ENCODE measurements at places on chromosomes 7 and 10.

DNA sequence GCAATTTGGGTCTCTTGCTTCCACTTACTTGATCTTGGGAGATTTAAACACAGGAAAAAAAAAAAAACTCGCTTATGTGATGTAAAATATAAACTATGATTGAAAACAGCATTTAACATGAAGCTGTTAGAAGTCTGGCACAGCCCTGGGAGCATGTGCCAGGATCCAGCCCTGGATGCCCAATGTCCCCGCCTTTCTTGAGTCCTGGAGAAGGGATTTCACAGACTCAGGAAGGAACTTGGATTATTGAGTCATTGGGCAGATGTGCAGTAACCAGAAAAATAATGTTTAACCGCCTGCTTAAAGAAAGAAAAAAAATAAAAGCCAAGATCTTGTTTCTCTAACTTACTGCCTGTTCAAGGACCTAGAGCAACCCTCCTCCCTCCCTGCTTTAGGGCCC lies 3.7 kb upstream of the JCAD start:
- DNase-seq = no peak

DNA sequence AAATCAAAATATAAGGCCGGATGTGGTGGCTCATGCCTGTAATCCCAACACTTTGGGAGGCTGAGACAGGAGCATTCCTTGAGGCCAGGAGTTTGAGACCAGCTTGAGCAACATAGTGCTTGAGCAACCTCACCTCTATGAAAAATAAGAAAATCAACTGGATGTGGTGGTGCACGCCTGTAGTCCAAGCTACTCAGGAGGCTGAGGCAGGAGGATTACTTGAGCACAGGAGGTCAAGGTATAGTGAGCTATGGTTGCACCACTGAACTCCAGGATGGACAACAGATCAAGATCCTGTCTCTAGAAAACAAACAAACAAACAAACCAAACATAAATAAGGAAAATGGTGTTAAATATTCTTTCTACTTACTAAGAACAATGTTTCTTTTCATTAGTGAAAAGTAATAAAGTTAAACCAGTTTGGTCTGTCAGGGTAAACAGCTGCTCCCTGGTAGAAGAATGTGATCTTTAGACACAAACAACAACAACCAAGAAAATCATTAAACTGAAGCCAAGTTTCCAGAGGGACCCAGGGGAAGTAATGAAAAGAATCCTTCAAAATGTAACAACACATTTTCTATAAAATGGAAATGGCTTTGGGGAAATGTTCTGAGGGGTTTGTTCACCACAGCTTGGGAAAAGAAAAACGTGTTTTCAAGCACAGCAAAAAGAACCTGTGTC lies 17.5 kb upstream of the BAG3 start:
- DNase-seq = no peak

DNA sequence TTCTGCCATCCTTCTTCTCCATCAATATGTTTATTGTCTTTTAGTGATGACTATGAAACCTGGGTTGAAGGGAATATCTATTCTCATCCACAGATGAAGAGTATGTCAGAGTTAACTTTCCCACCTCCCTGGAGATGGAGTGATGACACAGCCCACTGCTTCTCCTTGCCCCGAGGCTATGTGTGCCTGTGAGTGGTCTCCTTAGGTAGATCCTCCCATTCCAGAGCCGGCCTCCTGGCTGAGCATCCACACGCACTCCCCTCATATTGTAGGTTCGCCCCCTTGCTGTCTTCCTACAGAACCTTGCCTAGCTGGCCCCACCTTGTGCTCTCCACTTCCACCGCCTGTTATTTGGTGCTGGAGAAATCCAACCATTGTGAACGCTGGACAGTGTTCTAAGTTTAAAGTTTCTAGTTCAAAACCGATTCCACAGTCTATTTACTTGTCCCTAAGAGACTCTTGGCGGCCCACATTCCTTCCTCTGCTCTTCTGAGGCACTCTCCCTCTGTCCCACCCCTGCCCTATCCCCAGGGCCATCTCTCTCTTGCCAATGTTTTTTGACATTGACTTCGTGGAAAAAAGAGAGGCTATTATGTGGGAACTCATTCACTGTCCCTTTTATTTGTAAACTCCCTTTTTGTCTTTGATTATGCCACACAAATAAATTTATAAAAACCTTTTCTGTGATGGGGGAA lies 168.0 kb downstream of the ZNF438 start:
- DNase-seq = no peak

DNA sequence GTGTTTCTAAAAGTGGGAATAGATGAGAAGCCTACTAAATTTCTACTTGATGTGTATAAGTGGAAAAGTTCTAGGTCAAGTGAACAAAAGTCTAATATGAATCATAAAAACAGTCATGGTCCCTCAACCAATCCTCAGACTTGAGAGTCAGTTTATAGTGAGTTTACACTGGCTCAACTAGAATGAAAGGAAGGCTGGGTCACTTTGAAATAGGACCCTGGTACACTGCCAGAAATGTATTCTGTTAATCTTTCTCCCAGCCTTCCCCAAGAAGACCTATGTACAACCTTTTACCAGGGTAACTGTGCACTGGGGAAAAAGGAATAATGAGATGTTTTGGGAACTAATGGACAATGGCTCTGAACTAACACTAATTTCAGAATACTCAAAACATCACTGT lies 17.3 kb downstream of the ELMO1 start:
- no peak for DNase-seq

DNA sequence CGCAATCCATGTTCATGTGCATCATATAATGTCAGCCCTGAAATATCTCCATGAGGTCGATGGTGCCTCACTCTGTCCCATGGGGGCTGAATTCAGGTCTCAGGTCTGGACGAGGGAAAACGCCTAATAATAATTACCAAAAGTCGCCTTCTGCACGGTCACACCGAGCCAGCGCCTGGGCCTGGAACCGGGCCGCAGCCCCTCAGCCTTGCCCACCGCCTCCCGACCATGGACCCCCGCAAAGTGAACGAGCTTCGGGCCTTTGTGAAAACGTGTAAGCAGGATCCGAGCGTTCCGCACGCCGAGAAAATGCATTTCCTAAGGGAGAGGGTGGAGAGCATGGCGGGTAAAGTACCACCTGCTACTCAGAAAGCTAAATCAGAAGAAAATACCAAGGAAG lies 18.8 kb upstream of the KLRG2 start:
- no peak for DNase-seq

DNA sequence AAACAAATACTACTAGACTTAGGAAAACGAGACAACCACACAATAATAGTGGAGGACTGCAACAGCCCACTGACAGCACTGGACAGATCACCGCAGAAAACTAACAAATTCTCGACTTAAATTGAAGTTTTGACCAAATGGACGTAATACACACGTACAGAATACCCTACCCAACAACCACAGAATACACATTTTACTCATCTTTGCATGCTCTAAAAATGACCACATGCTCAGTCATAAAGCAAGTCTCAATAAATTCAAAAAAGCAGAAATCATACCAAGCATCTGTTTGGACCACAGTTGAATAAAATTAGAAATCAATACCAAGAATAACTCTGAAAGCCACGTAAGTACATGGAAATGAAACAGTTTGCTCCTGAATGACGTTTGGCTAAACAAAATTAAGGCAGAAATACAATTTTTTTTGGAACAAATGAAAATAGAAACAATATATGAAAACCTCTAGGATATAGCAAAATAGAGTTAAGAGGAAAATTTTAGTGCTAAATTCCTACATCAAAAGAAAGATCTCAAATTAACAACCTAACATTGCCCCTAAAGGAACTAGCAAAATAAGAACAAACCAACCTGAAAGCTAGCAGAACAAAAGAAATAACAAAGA lies 30.6 kb downstream of the MAPK8 start:
- no peak for DNase-seq

- DNase-seq = no peak
These were observed 290.0 kb upstream of the MKI67 start for GRCh38 chr10:128416231-128416630.

DNA sequence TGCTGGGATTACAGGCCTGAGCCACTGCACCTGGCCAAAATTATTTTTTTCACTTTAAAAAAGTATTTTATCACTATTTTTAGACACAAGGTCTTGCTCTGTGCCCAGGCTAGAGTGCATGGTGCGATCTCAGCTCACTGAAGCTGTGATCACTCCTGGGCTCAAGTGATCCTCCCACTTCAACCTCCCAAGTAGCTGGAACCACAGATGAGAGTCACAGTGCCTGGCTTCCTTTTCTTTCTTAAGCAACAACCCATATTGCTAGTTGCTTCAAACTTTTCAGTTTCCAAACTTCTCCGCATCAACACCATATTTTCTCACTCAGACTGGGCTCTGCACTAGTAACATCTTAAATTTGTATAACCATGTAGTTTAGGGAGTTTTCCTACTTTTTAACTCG lies 9.5 kb upstream of the SMC3 start:
- no peak for DNase-seq

DNA sequence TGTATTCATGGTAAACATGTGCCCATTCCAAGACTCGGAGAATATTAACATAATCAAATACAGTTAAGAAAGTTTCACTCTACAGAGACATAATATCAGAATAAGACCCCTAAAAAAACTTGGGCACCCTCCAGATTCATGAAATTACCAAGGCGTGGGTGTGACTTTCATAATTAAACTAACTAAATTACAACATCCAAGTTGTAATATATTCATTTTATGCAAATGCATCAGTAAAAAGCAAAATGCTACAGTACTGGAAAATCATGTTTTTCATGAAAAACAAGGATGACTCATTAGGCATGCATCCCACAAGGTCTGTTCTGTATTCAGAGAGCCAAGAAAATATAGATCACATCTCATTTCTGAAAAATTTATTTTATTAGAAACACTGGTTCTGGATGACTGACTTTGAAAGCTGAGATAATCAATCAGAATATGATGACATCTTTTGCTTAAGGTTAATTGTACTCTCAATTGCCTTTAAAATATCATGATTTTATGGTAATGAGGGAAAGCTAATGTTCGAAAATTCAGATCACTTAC lies 248.8 kb upstream of the SMIM30 start:
- DNase-seq = no peak

GRCh38 chr10:130400890-130401289 lies 264.7 kb downstream of the GLRX3 start:
- DNase-seq = no peak

DNA sequence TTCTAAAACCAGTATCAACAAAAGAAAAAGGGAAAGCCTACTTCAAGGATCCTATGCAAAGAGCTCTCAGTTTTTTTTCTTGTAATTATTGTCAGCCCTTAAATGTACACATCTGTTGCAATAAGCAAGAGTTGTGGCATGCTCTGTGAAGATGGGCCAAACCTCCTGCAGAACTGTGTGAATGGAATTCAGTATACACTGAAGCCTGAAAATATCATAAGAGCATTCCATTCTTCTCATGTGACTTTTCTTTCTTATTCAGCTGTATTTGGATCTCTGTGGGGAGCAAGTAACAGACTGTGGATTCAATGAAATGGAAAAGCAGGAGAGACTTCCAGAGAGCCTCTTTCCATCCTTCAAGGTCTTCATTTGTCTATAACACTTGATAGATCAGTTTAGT lies 130.7 kb downstream of the SAMD9 start:
- DNase-seq = no peak

- DNase-seq = no peak
These were observed 1.7 kb downstream of the LRRN3 start for GRCh38 chr7:111092406-111093236.

DNA sequence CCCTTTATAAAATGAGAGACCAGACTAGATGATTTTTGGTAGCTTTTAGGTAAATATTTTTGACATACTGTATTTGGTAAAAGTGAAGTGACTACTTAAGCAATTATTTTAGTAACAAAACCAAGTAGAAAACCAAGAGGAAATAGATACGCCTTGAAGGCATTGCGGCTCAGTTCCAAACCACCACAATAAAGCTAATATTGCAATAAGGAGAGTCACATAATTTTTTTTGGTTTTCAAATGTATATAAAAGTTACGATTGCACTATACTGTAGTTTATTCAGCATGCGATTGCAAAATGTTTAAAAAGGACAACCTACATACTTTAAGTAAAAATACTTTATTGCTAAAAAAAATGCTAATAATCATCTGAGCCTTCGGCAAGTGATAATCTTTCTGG lies 581.7 kb upstream of the POT1 start:
- no peak for DNase-seq

GRCh38 chr10:100282907-100283306 lies 3.6 kb downstream of the BLOC1S2 start:
- no peak for DNase-seq

DNA sequence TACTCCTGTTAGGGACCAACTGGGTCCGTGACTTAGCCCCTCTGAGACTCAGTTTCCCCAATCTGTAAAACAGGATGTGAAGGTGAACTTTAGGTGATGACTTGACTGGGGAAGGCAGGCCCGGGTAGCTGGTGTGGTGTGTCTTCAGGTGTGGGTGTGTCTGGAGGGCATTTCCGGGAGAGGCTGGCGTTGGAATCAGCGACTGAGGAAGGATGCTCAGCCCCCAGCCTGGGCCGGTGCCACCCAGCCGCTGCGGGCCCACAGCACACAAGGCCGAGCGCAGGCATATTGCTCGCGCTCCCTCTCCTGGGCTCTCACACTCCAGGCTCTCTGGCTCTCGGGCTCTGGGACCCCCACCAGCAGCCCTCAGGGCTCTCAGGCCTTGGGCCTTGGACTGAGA lies 31.7 kb upstream of the CNPY1 start:
- DNase-seq = no peak

DNA sequence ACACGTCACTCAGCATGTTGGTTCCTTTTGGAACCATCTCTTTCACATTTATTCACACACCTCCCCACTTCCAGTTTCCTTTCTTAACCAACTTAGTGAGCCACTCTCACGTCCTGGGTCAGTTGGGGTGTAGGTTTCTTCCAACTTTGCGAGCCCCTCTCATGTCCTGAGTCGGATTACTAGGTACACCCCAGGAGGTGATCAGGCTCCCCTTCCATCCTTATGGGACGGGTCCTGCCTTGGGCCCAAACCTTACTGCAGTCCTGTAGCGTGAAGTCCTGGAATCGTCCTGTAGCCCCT lies 7.7 kb downstream of the ERV3-1 start:
- no peak for DNase-seq

DNA sequence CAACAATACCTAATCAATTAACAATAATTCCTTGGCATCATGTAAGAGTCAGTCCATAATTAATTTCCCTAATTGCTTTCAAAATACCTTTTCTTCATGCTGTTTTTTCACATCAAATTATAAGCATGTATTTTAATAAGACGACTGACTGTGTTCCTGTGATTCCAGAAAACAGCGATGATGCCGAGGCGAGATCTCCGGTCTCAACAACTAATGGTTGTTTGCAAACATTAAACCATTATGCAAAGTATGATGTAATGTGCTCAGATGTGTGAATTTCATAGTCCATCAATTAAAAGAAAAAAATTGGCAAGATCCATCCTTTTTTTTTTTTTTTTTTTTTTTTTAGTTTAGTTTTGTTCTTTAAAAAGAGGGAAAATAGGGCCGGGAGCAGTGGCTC lies 44.5 kb upstream of the PIP4K2A start:
- no peak for DNase-seq

GRCh38 chr7:23205909-23206767 lies 24.3 kb downstream of the NUP42 start:
- no peak for DNase-seq

All from stimulated activated CD8-positive, alpha-beta memory T cell treated with anti-CD3 and anti-CD28 coated beads, Interleukin-4, amount 100 ng/mL, for 4 hours (primary cell).